Activated T-cell treated with anti-CD3 and anti-CD28 coated beads, Interleukin-2, amount 50 U/mL, for 72 hours (primary cell): ENCODE measurements at places on chromosomes 3 and 15.

- H3K27ac ChIP-seq = no peak overlapping the region
- peaks cover 24% of the 10 kb centered on the region for H3K27me3 ChIP-seq
- DNase-seq = no peak
- no peaks in the 10 kb centered on the region for H3K4me1 ChIP-seq
- H3K4me3 ChIP-seq = no peak overlapping the region
Measured at GRCh38 chr15:77717333-77717990, 84.8 kb upstream of the LINGO1 start.

- H3K27me3 ChIP-seq = no peaks in the 10 kb centered on the region
- H3K4me3 ChIP-seq = peak overlapping the region; percentile 79
- H3K36me3 ChIP-seq = peaks cover 4% of the 10 kb centered on the region
- peaks cover 57% of the 10 kb centered on the region for H3K4me1 ChIP-seq
Measured at GRCh38 chr3:47016934-47017435, 37.5 kb downstream of the NBEAL2 start.

GRCh38 chr15:33655488-33655887, 312.8 kb upstream of the CHRM5 start:
- H3K36me3 ChIP-seq = no peaks in the 10 kb centered on the region
- no peak for DNase-seq
- no peak overlapping the region for H3K4me3 ChIP-seq
- H3K27me3 ChIP-seq = no peaks in the 10 kb centered on the region
- H3K27ac ChIP-seq = no peak overlapping the region
- H3K4me1 ChIP-seq = no peaks in the 10 kb centered on the region

DNA sequence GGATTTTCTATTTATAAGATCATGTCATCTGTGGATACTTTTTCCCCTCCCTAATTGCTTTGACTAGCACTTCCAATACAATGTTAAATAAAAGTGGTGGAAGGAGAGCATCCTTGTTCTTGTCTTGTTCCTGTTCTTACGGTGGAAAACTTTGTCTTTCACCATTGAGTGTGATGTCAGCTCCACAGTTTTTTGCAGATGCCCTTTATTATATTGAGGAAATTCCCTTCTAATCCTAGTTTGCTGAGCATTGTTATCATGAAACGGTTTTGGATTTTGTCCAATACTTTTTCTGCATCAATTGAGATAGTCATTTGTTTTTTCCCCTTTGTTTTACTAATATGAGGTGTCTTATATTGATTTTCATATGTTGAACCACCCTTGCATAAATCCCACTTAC, 19.9 kb upstream of the IL20RB start:
- no peak for DNase-seq
- H3K4me1 ChIP-seq = peaks cover 58% of the 10 kb centered on the region
- no peak overlapping the region for H3K4me3 ChIP-seq

DNA sequence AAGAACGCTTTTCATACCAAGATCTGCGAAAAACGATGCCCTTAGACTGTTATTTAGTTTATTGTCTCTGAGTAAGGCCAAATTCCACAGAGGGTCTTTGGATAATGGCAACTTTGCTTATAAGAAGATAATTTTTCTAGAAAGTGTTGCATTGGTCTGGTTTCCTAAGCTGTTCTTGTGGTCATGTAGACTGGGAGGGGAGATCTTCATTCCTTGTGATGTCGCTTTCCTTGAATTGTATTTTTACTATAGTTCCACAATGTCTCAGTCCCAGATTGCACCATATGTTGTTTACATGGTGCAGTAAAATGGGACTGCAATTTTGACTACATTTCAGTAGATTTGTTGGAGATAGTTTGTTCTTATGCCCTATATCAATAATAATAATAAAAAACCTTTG, 28.8 kb upstream of the ST3GAL6 start:
- no peak overlapping the region for H3K27ac ChIP-seq
- H3K27me3 ChIP-seq = peaks cover 68% of the 10 kb centered on the region
- H3K4me1 ChIP-seq = peaks cover 16% of the 10 kb centered on the region
- no peak for DNase-seq

DNA sequence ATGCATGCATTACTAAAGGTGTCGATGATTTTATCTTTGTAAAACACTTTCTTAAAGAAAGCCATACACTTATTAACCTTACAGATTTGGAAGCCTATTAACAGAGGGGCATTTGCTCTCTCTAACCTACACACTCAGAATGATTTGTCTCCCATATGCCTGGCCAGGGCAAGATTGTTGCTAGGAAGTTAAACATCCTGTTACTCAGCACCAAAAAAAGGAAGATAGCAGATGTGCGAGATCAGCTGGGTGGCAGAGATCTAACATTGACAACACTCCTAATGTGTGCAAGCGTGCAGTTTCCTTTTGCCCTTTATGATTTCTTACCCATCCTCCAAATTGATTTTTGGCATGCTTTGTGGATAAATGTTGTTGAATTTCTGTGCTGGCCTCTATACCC, 73.9 kb upstream of the TMEM108 start:
- no peaks in the 10 kb centered on the region for H3K27me3 ChIP-seq
- H3K4me3 ChIP-seq = no peak overlapping the region
